T-helper 17 cell (primary cell): ENCODE measurements at places on chromosomes 2 and 18.

GRCh38 chr2:64456293-64456692 is 2.3 kb downstream of the LGALSL start:
- no peak for DNase-seq

DNA sequence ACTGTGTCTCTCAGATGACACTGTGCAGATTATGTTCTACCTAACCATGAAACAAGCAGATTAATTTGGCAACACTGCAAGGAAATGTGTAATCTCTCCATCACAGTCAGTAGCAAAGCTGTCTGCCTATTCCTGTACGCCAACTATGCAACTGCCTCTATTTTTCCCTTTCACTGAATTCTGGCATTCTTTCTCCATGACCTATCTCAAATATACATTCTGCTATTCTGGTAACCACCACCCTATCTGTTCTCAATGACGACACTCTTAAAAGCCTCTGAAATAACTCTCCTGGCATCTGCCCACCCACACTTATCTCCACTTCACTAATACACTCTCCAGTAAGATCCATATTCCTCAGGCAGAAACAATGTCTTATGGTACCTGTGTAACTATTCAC is 78.7 kb downstream of the ABCA12 start:
- no peak for DNase-seq

DNA sequence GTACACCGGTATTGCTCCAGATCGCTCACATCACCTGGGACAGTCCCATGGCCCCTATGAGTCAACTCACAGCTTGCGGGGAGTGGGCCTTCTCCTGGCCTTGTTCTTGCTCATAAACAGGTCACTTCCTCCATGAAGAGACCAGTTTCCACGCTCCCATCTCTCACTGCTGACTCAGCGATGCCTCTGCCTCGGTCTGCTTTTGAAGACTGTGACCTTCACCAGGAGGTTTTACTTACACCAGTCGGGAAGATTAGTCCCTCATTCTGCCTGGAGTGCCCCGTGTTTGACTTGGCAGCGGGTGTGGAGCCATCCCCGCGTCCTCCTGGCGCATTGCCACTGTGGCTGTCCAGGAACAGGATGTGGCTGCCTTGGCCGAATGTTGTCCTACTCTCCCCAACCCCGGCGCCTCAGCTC is 159.8 kb downstream of the RHBDD1 start:
- no peak for DNase-seq

DNA sequence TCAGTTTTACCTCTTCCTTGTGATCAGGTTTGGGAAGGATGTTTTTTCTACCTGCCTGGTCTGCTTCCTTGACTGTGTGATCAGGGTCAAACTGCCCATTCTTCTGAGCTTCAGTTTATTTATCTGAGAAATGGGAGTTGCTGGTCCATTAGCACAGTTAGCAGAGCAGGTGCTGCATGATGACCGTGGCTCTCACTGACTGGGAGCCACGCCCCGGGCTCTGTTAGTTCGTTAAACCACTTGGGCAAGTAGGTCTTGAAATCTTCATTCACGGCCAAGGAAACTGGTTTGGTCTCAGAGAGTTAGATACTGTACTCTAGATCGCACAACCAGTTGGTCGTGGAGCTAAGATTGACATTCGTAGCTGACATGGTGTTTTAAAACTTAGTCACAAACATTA is 41.7 kb downstream of the INPP5D start:
- DNase-seq: no peak

DNA sequence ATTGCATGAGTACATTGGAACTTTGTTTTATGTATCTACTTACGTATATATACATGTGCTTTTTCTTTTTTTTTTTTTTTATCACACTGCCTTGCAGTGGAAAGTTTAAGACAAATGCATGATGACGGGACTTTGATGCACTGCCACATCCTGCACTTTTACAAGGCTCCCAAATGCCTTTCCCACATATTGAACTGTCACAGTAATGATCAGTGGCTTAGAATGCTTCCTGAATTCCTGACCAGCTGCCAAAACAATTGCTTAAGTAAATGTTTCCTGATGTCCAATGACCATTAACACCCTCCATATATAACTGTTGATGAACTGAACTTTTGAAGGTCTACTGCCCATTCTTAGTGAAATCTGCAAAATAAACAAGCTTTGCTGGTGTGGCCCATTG is 60.2 kb downstream of the LYPD6B start:
- no peak for DNase-seq

DNA sequence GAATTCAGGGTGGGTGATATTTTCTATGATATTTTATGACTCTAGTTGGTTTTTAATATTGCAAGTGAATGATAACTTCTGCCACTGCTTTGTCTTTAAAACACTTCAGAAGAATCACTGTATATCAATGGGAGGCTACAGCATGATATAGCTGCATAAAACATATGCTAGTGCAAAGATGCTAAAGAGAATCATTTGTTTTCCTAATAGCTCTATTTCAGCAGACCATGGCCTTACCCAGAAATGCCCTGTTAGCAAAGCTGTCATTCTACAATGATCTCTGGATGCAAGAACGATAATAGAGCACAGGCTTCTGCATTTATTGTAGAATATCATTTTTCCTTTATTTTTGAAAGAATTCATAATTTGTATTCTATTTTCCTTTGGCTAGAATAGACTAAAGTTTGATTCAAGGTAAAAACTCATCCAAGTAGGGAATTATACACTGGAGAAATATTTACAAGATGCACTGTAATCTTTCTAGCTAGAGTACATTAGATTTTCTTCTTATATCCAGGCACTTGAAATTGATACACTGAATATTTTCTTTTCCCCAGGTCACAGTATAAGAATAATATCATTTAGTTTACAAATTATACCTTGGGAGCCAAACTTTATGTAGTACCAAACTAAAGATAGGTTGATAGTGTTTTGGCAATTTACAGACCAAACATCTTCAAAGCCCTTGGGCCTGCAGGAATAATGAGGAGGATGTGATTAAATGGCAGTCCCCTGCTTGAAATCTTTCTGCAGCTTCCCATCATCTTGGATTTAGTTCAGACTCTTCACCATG is 252.6 kb upstream of the LINC00305 start:
- DNase-seq: no peak

GRCh38 chr2:218898109-218898878 is 17.6 kb downstream of the WNT10A start:
- peak; percentile 69 for DNase-seq

DNA sequence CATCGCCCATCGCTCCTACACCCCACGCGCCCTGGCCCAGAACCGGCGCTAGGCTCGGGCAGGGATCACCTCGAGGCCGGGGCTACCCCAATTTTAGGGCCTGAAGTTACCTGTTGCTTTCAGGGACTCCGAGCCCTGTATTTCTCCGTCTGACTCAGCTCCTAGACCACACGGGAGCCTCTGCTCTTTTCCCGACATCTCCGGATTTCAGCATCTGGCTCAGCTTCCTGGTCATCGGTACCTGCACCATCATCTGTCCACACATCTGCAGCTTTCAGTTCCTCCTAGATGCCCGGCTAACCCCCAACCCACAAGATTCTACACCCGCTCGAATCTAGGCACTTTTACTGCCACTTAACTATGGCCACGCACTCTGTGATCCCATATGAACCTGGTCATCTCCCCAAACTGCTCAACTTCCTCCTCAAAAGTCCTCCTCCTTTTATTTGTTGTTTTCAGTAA is 12.1 kb upstream of the HMSD start:
- no peak for DNase-seq

DNA sequence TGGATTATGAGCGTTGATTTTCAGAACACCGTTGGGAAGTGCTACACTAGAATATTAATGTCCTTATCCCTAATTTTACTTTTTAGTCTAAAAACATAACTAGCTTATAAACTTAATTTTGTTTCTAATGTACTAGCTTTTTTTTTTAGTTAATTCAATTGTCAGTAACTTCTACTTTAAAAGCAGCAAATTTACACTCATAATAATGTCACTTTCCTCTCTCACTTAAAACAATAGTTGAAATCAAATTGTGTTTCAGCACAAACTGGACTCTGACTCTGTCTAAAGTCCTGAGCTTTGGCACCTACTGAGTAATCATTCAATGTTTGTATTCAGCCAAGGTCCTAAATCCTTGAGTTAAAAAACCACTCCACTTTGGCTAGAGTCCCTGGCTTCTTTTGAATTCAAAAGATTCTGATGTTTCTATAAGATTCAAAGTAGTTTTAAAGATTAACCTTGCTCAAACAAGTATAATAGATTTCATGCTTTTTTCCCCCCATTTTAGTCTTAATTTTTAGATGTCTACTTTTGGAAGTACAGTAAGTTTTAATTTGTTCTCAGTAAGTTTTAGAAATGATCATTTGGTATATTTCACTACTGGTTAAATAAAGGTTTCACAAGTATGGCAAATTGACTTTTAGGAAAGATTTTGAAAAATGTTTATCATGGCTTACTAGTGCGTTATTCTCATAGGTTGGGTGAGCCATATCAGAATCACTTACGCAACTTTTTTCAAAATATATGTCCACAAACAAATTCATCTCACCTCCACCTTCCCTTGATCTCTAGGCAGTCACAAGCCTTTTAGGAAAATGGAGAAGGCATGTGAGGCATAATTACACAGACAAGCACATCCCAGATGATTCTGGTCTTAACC is 23.4 kb downstream of the CCNYL1 start:
- DNase-seq: no peak

- DNase-seq: no peak
Observed at GRCh38 chr2:105872142-105872728, 127.5 kb downstream of the NCK2 start.

GRCh38 chr2:218422403-218423086 is 3.6 kb downstream of the VIL1 start:
- DNase-seq: no peak

GRCh38 chr2:23244617-23245016 is 140.4 kb upstream of the KLHL29 start:
- DNase-seq: no peak

- DNase-seq: no peak
Observed at GRCh38 chr2:144279165-144279564, 240.8 kb downstream of the ZEB2 start.

DNA sequence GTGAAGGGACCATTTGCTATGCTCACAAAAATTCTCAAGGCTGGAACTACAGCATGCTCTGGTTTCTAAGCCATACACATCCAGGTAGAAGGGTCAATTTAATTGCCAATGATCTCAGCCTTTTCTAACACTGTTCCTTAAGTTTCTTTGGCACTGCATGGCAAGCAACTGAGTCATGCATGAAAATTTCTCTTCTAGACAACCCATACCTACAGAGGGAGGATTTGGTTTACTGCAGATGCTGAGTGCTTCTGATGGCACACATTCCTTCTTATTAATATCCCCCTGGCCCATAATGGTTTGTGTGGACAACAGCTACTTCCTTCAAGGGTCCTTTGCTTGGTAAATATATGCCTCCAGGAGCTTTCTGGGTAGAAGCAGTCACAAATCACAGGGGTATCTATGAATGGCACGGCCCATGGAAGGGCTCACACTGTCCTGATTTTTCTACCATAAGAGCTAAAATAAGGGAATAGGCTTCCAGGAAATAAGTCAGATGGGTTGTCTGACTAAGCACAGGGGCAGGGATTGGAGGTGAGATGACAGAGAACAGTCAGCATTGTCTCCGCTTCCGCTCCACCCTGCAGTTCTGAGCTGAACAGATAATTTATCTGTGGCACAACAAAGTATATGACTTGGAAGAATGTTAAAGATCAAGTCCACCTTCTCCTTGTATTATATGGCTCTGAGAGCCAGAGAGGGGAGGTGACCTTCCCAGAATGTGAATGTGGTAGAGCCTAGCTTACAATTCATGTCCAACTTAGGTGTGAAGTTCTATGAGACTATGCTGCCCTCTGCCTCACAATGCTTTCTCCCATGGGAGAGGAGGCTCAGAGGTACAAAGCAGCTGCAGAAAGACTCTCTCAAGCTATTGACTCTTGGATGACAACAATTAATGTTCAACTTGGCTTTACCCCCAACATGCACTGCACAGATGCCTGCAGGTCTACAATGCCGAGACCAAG is 199.2 kb upstream of the TNP1 start:
- no peak for DNase-seq

DNA sequence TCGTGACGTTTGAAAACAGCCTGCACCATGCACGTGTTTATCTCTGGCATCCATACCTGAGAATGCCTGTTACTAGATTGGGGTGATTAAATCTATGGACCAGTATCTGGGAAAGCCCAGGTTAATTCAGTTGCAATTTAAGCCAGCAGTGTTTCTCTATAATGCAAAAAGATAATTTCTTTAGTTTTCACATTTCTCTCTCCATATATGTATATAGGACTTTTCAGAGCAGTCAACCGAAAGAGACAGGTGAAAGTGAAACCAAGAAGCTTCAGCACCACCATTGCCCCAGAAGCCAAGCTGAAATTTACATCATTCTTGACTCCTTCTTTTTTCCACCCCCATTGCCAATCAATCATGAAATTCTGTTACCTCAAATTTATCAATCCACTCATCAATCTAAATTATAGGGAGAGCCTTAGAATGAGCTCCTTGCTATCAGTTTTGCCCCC is 2.7 kb upstream of the LRP2 start:
- no peak for DNase-seq

- no peak for DNase-seq
Observed at GRCh38 chr2:97747716-97748115, 34.3 kb downstream of the ZAP70 start.

GRCh38 chr18:8499810-8500675 is 109.2 kb upstream of the RAB12 start:
- DNase-seq: no peak

DNA sequence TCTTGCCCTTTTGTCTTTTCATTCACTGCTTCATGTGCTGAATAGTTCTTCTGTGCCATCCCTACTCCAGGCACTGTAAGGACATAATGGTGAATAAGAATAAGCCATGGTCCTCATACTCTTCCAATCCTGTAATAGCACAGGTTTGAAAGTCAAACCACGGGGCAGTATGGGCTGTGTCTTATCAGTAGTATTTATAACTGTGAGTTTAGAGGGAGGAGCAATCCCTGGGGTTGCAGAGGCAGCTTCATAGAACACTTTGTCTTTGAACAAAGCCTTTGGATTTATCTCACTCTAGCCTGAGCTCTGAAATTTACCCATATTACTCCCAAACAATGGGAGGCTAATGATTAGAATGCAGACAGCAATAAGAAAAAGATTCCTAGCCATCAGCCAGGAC is 30.2 kb upstream of the ALK start:
- no peak for DNase-seq

DNA sequence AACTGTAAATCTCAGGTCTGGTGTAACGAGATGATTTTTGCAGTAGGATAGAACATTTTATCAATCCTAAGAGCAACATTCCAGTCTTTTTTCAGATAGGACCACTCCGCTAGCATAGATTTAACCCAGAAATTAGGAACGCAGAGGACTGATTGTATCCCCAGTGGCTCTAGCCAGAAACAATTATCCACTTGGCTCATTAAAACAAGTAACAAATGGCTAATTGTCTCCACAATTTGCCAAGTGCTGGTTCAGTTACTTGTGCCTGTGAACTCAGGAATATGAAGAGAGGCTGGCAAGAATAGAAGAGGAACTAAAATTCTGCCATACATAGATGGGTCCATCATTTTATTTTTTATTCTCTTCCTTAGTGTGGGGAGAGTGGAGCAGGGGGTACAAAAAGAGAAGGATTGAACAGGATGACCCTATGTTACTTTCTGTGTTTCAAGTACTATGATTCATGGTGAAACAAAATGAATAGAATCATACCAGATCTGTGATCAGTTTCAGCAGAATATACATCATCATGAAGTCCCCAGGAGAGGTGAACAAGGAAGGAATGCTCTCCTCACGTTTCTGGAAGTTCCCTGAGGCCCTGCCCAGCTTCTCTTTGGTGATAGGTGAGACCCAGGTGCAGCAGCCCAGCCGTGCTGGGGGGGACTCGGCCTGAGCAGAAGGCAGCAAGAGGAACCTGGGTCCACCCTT is 121.6 kb downstream of the ARL4C start:
- DNase-seq: no peak
